ENCODE measurements at places on chromosomes 5 and 9.

- DNase-seq, result peak; percentile 9
These were observed 831.1 kb downstream of the NR2F1-AS1 start for GRCh38 chr5:92749943-92750342.

GRCh38 chr9:118129541-118129940 is 425.3 kb downstream of the TLR4 start:
- no peak for DNase-seq

DNA sequence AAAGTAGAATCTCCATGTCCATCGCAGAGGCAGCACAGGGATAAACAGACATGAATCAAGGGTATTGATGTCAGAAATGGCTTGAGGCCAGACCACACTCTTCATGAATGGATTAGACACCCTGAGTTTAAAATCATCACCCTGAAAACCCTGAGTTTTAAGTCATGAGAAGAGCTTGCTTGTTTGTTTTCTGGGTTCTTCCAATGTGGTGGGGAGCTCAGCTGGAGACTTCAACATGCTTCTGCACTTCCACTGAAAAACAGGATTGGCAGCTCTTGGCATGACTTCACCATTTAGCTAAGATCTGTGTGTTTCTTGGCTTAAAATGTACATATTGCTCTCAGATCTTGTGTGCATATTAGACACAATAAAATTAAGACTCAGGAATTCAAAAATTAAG is 9.8 kb downstream of the GCNT4 start:
- DNase-seq, result peak; percentile 35

DNA sequence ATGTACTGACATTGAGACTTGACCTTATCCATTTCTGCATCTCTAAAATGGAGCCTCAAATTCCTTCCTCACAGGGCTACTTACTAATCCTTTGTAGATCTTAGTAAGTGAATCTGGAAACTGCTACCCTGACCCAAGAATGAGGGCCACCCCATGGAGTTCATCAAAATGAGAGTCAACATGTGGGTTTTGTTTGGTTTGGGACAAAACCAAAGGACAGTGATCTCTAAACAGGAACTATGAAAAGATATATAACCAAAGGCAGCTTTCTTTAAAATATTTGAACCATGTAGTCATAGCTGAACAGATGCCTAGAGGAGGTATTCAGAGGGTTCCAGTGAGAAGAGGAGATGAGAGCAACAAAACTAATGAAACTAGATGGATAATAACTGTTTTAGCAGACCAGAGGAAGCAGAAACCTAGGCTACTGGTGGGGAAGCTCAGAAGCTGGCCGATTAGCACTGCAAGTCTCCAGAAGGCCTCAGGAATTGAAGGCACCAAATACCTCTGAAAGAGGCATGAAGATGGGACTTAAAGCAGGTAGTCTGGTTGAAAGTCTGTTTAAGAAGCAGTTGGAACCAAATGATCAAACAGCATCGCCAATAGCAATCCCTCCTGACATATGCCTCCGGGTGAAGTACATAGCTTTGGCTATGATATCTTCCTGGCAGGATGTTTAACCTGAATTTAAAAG is 45.8 kb downstream of the THOC3 start:
- peak; percentile 99 for DNase-seq

GRCh38 chr5:113278976-113279375 is 155.8 kb downstream of the TSSK1B start:
- peak; percentile 38 for DNase-seq

DNA sequence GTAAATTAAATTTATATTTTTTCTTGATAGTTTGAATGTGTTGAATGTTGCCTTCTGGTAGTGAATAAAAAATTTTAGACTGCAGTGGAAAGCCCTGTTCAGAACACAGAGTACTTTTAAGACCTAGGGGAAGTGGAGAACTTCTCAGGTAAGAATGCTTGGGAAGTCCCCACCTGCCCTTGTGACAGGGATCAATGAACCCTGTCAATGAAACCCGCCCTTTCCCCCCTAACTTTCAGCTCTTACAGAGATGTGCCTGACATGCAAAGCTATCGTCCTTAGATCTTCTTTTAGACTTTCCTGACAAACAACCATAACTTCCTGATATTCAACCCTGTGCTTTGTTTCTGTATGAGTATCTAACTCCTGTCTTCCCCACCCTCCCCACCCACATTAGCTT is 562.7 kb downstream of the TLE4 start:
- no peak for DNase-seq

DNA sequence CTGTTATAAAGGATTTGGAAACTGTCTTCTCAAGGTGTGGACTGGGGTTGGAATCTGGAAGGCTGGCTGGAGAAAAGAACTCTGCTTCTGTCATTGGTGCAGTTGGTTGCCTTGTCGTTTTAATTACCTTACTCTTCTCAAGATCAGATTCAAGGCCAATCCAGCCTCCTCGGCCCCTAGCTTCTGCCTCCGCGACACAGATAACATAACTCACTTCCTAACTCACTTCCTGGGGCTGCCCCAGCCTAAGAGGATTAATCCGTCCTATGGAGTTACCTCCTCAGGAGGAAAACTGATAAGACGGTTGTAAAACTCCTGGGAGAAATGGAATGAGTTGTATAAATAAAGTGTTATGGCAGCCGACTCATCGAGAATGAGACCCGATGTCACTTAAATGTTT is 389.1 kb upstream of the WWC1 start:
- DNase-seq, result no peak

- no peak for DNase-seq
These were observed 302.1 kb downstream of the PARP8 start for GRCh38 chr5:50968356-50969149.

GRCh38 chr9:95101326-95101725 is 216.2 kb downstream of the FANCC start:
- no peak for DNase-seq

GRCh38 chr9:87275047-87275725 is 222.5 kb upstream of the DAPK1 start:
- peak; percentile 58 for DNase-seq

GRCh38 chr5:173556142-173557028 is 60.1 kb downstream of the BOD1 start:
- no peak for DNase-seq

DNA sequence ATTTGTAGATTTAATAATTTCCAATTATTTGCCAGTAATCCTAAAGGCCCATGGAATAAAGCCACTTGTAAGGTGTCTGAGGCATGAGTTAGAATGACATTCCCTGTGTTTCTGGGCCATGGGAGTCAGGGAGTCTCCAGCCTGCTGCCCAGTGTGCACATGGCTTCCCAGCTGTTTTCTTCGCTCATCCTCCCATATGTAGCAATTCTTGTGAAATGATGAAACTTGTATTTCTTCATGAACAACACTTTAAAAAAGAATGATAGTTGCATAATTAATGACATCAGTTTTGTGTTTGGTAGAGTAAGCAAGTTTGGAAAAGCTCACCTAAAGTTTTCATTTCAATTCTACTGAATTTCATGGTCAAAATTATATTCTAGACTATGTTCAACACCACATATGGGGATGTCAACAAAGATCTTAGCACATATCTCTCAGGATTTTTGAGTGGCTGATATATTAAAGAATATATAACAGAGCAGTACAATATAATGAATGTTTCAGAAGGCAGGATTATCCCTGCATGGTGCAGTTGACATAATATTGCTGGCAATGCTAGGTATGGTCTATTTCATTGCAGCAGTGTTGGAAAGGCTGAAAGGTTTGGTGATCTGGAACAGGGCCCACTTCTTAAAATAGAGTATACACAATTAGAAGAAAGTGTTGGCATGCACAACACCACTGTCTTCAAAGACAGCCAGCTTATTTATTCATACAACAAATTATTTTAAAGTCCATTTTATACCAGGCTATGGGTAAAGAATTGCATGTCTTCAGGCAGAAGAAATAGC is 44.7 kb downstream of the GRIN3A start:
- DNase-seq, result no peak

DNA sequence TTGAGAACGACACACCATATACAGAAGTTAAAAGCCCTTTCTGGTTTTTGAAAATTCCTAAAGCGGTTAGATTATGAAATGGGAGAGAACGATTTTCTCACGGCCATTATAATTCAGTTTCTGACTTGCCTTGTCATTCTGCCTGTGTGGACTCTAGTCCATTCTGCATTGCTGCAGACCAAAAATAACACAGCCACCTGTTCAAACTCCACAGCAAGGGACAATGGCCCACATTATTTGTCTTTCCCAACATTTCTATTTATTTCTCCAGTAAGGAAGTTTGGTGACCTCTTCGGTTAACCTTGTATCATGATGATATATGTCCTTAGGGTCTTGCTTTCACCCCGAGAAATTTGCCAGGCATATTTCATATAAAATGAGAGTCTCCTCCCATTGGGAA is 497.7 kb downstream of the BRINP1 start:
- no peak for DNase-seq

GRCh38 chr9:13263511-13263910 is 16.0 kb downstream of the MPDZ start:
- no peak for DNase-seq

GRCh38 chr5:134911285-134912206 is 6.6 kb downstream of the PCBD2 start:
- no peak for DNase-seq

DNA sequence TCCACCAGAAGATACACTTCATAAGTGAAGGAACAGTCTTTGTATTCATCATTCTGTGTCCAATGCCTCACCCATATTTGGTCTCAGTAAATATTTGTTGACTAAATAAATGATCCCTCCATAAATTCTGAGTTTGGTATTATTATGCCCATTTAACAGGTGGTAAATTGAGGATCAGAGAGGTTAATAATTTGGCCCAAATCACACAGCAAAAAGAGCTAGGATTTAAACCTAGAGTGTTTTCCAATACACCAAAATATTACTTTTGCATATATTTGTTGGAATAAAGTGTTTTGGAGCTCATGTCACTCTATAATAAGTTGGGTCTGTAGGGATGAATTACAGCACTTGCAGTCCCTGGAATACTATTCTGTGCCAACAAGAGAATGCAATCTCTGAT is 470.3 kb downstream of the ARHGEF28 start:
- DNase-seq, result no peak

DNA sequence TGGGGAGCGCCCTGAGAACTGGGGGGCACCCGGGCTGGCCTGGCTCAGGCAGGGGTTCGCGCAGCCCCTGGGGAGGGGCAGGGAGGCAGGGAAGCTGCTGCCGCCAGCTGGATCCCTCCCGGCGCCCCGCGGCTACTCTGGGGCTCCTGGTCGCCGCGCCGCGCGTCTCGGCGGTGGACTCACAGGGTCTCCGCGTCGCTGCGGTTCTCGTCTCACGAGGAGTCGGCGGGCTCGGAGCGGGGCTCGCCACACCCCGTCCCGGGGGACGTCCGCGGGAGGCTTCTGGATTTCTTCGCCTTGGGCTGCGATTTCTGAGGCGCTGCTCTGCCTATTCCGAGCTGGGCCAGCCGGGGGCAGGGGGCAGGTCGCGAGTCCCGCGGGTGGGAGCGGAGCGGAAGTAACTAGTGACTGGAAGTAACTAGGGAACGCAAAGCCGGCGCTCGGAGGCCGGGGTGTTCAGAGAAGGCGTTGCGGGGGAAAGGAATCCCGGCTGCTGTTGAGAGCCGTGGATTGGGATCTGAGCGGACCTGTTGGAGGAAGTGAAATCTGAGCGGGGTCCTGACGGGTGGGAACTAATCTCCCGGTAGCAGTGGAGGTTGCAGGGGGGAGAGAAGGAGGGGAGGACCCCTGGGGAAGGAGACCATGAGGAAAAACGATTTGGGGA is 511 bp downstream of the CYSTM1 start:
- peak; percentile 55 for DNase-seq

- DNase-seq, result peak; percentile 73
These were observed 481.4 kb upstream of the DAB2 start for GRCh38 chr5:39906146-39906545.

DNA sequence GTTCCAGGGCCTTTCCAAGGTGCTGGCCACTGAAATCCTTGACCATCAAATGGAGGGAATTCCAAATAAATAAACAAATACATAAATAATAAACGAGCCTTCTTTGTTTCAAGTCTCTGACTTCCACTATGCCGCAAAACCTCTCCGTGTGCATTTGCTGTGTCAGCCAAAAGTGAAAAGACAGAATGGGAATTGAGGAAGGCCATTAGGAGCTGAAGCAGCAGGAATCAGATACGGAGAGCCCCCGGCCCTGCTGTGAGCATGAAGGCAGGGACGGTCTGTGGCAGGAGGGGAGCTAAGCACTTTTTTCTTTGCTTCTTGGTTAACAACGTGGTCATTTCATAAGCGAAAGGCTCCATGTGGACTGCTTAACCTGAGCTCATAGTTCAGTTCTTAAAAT is 26.1 kb downstream of the PLPPR1 start:
- no peak for DNase-seq

DNA sequence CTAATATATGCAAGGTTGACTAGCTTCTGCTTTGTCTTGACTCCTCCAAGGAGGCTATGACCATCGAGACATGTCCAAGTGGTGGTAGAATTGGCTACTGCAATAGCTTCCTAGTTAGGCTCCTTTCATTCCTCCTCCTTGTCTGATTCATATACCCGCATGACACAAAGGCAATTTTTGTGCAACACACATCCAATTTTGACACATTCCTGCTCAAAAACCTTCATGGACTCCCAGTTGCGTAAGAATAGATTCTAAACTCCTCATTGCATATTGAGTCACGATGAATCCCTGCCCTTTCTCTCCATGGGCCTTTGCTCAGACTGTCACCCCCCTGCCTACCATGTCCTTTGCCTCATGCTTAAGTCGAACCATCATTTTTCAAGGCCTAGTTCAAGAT is 344.5 kb downstream of the ACTL7B start:
- DNase-seq, result peak; percentile 76

DNA sequence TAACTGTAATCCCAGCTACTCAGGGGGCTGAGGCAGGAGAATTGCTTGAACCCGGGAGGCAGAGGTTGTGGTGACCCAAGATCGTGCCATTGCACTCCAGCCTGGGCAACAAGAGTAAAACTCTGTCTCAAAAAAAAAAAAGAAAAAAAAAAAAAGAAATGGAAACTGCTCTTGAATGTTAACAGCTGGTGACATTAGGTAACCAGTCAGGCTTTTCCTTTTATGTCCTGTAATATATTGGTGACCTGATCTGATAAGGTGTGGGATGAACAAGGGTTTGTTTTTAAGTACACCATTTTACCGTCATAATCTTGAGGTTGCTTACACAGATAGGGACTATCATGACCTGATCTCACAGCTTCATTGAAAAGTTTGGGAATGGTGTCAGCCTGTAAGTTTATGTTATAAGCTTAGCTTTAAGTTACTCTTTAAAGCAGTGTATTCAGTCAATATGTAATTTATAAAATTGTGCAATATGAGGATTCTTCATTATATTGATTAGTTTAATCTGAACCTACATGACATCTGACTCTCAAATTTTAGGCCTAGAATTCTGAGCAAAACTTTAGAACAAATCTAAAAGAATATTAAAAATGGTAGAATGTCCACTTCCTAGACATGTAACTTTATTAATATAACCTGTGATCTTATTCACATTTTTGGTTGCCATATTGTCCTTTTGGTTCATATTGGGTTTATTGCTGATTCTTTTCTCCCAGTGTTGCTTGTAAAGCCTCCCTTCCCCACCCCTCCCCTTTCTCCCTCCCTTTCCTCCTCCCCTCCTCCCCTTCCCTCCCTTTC is 41.4 kb downstream of the RAI14 start:
- no peak for DNase-seq

GRCh38 chr5:142782976-142783530 is 12.9 kb downstream of the ARHGAP26 start:
- DNase-seq, result no peak

Measured in fibroblast of upper back skin (primary cell).